Stimulated activated CD8-positive, alpha-beta memory T cell treated with anti-CD3 and anti-CD28 coated beads, Interleukin-4, amount 100 ng/mL, for 4 hours (primary cell): ENCODE measurements at places on chromosomes 12 and 14.

DNA sequence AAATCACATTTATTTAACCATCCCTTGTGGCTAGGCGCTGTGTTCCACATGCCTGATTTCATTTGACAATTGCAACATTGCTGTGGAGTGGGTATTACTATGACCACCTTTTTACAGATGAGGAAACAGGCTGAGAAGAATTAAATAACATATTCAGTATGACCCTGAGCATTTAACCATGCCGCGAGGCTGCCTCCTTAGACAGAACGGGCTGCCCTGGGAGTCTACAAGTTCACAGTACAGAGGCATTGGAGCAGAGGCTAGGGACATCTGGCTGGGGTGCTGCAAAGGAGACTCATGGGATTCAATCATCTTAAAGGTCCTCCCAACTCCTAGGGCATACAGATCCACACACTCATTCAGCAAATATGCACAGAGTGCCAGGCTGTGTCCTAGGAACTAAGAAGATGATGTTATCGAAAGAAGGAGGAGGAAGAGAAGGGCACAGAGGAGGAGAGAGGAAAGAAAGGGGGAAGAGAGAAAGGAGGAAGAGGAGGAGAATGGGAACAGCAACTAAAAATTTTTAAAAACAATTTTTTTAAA is 164.7 kb upstream of the CCND2 start:
- DNase-seq = no peak

GRCh38 chr14:54807428-54807827 is 95.2 kb downstream of the GCH1 start:
- no peak for DNase-seq

GRCh38 chr14:34874386-34875030 is 652 bp downstream of the BAZ1A start:
- DNase-seq = peak; percentile 32

DNA sequence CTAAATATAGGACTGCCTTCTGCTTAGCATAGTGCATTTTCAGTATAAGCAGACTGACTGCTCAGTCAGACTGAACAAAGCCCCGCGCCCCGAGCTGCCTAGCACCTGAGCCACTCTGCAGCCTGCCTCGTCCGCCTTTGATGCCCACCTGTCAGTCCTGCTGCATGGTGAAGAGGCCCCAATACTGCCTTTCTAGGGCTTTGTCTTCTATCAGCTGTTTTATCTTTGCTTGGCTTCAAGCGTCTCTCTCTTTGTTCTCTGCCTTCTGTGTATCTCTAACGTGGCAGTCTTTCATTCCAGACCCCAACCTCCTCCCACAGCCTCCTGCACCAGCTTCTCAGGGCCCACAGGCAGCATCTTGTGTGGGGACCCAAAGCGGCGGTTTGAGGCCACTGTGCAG is 1001.0 kb downstream of the VRK1 start:
- DNase-seq = no peak

DNA sequence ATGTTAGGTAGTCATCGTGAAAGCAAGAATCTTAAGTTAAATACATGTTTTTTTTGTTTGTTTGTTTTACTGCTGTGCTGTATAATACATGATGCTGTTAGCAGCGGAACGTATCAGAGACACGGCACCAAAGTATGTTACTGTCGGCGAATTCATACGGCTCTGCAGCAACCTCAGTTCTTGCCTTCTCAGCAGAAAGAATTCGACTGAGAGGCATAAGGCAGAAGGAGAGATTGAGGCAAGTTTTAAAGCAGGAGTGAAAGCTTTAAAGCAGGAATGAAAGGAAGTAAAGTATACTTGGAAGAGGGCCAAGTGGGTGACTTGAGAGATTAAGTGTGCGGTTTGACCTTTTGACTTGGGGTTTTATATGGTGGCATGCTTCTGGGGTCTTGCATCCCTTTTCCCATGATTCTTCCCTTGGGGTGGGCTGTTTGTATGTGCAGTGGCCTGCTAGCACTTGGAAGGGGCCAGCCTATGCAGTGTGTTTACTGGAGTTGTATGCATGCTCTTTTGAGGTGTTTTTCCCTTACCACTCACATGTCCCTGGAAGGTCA is 23.7 kb downstream of the LEMD3 start:
- DNase-seq = no peak

DNA sequence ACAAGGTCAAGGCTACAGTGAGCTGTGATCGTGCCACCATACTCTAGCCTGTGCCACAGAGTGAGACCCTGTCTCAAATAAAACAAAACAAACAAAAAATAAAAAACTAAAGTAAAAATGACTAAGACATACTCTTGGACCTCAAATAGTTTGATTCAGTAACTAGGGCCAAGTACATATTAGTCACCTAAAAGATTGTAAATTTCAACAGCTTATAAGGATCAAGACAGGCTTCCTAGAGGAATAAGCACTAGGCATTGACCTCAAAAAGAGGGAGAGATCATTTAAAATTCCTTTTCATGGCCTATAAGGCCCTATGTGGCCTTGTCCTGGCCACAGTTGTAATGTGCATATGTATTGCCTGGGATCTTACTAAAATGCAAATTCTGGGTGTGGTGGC is 46.0 kb upstream of the CHST11 start:
- no peak for DNase-seq

- no peak for DNase-seq
Observed at GRCh38 chr12:32549675-32550079, 129.4 kb upstream of the DNM1L start.

- no peak for DNase-seq
Observed at GRCh38 chr12:48420039-48420775, 52.2 kb upstream of the ANP32D start.

GRCh38 chr12:102638777-102639176 is 158.4 kb upstream of the IGF1 start:
- DNase-seq = no peak

GRCh38 chr12:109737126-109737525 is 23.5 kb downstream of the FAM222A start:
- DNase-seq = no peak

DNA sequence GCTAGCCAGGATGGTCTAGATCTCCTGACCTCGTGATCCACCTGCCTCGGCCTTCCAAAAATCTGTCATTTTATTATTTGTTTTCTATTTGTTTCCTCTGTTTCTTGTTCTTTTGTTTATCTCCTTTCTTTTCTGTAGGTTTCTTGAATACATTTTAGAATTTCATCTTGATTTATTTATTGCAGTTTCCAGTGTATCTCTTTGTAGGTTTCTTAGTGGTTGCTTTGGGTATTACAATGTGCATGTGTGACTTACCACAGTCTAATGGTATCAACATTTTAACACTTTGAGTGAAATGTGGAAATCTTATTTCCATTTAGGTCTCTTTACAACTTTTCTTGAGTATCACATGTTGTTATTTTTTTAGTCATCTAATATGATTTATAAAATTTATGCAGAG is 29.9 kb upstream of the MUCL1 start:
- DNase-seq = no peak

- DNase-seq = no peak
Observed at GRCh38 chr14:75470238-75470797, 42.5 kb downstream of the JDP2 start.

DNA sequence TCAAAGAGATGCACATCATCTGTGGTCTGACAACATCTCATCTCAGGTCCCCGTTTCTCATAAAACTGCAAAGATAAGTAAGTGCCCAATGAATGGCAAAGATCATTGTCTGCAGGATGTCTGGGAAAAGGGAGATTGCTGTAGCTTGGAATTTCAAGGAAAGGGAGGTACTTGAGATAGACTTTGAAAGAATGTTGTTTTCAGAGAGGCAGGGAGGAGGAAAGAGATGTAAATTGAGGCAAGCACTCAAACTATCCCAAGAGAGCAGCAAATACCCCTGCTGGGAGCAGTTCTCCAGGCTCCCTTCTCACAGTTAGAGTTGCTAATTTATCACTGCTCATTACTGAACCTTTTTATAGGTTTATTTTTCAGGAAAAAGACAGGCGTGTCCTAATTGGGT is 107.1 kb downstream of the MYRFL start:
- DNase-seq = no peak

DNA sequence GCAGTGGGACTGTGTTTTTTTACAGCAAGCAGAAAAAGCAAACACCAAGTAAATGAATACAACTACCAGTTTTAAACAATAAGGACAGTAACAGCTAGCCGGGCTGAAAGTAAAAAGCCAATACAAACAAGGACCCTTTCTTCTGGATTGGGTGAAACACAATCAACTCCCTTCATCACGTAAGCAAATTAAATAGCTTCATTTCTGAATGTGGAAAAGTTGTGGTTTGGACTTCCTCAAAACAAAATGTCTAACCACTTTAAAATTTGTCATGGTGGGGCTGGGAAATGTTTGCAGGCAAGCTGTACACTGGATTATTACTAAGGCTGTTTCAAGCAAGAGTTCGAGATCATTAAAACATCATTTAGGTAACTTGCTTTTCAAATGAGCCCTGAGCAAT is 47.4 kb downstream of the TCHP start:
- DNase-seq = no peak

DNA sequence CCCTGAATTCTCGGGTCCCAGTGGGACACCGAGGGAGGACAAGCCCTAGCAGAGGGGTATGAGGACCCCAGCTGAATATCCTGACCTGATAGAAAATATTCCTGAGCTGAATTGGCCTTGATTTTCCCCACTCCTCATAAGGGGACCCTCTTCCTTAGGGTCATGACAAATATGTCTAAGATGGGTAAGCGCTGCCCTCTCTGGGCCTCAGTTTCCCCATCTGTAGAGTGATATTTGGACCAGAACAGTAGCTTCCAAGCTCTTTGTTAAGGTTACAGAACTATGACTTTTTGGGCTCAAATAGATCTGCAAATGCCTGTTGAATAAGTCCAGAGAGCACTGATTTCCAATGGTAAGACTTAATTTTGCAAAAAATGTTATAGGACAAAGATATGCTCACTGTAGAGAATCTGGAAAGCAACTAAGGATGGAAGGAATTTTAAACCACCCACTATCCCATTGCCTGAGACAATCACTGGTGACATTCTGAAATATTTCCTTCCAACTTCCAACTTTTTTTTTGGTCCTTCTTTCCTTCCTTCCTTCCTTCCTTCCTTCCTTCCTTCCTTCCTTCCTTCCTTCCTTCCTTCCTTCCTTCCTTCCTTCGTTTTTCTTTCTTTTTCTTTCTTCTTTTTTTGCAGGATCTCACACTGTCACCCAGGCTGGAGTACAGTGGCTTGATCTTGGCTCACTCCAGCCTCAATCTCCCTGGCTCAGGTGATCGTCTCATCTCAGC is 32.0 kb downstream of the MYL2 start:
- no peak for DNase-seq

- DNase-seq = no peak
Observed at GRCh38 chr12:115398311-115398781, 714.4 kb upstream of the TBX3 start.

GRCh38 chr12:58310809-58311622 is 369.6 kb downstream of the ATP23 start:
- no peak for DNase-seq

DNA sequence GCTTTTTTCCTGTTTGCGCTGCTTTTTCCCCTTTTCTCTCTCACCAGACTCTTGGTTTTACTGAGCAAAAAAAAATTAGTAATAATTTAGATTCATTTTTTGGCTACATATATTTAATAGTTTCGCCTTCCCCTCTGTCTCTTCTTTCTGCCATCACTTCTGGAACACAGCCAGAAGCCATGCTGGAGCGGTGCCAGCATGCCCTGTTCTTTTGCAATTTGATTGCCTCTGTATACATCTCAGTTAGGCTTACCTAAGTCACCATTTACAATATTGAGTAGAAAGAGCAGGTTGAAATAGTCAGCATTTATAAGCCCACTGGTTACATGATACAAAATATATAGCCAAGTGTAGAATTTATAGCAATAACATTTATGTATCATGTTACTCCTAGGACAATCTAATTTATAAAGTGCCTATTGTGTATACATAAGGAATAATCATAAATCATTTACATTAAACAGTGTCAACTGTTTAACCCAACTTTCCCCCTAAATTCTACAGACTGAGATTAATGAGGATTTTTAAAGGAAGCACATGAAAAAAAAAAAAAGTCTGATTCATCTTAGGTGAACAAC is 413.8 kb upstream of the SOX5 start:
- no peak for DNase-seq

DNA sequence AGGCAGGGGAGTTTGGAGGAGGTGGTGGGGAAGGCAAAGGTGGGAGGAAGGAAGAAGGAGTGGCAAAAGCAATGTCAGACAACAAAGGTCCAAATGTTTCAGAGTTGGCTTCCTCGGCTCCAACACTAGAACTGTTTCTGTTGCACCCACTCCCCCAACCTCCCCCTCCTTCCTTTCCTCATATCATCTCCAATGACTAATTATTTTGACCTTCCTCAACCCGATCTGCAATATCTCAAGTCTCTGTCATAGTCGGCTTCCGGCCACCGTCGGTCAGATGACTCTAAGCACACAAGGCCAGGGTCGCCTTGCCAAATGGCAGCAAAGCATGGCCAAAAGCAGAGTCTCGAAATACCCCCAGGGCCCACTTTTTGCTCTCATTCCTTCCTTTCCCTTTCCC is 637.0 kb upstream of the TBX3 start:
- no peak for DNase-seq

GRCh38 chr14:64755781-64756221 is 51.6 kb downstream of the PLEKHG3 start:
- DNase-seq = peak; percentile 28

GRCh38 chr12:47577206-47577989 is 128.4 kb downstream of the RPAP3 start:
- no peak for DNase-seq

DNA sequence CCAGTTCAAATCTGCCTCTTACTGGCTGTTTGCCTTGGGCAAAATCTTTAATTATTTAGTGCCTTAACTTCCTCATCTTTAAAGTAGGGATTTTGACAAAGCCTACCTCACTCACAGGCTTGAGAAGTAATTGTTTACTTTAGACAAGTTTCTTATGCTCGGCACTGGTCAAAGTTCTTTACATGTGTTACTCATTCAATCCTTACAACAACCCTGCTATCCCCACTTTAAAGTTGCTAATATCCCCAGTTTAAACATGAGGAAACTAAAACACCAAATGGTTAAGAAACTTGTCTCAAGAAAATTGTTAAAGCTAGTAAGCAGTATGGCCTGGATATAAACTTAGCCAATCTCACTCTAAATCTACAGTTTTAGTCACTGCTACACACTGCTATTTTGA is 204.0 kb upstream of the AVPR1A start:
- DNase-seq = no peak

- DNase-seq = no peak
Observed at GRCh38 chr12:71599210-71599609, 64.4 kb downstream of the ZFC3H1 start.

- DNase-seq = no peak
Observed at GRCh38 chr14:57352396-57353170, 37.8 kb upstream of the NAA30 start.

GRCh38 chr12:18139254-18139653 is 49.3 kb upstream of the RERGL start:
- DNase-seq = no peak

DNA sequence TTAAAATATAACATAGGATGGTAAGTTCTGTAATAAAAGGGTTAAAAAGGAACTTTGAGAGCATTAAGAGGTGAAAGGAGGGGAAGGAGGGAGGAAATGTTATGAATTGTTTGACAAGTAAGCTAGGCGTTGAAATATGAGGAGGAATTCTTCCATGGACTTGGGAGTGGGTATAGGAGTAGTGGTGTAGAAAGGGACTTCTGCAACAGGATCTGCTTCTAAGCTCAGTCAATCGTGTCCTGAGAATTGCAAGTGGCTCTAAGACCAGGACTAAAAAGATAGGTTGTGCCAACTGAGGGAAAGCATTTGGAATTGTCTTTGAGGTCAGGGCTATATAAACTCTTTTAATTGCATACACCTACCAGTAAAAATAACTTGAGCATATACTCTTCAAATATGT is 74.1 kb upstream of the SLC38A2 start:
- no peak for DNase-seq
